Fibroblast of lung (primary cell): ENCODE measurements at places on chromosomes 12 and 14. TPM values are rescaled to one million over a fixed set of nuclear protein-coding genes. Genes with fewer than 3 reads are reported as not detected.
A peak's percentile ranks its signal among the peaks of the same experiment; 100 is the strongest.

DNA sequence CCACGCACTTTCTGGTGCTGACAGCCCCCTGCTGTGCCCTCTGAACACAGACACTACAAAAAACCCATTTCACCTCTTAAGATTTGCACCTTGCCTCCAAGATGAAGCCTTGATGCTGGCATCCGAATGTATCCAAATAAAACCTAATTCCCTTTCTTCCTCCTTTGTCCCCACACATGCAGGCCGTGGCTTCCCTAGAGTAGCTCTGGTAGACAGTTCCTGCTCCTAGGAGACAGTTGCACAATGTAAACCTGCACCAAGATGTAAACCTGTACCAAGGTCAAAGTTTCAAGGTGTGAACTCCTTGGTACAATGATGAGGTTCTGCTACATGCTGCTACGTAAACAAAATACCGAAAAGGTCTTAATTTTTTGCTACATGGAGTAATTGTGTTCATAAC is 625 bp upstream of the ABHD12B start:
- no peak for DNase-seq

DNA sequence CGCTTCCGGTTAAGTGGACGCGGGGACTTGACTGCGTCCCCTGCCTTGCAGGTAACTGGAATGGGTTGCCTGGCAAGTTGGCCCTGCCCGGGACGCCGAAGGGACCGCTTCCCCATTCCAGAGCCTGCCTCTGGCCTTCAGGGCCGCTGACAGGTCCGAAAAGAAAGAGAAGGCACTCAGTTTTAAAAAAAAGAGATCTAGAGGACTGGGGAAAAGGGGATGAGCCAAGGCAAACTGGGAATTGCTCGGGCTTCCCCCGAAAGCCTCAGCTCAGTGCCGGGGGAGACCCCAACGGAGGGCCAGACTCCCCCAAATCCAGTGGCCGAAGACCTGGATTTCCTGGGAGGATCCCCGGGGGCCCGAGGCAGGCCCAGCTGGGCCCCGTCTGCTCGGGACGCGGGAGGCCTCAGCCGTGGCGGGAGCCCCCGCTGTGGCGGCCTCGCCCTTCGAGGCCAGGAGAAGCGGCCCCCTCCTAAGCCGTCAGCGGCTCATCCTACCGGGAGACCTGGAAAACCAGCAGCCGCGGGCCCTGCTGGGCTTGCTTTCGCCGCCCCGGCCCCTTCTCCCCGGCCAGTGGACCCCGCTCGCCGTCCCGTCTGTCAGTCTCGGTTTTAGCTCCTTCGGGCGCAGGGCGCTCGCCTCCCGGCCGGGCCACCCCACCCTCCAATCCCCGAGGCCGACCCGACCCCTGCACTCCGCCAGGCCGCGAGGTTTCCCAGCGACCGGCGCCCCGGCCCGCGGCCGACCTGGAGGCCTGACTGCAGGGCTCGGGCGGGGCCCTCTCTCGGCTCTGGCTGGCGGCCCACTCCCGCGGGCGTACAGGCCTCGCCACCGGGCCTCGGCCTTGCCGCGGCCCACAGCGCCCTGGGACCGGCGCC is 12.5 kb downstream of the OTX2 start:
- DNase-seq, result no peak

- DNase-seq, result no peak
Measured at GRCh38 chr14:22297376-22297775, 291.6 kb downstream of the DAD1 start.

The COX8C gene
- total RNA-seq, result 0.33 TPM in 1 of 2 replicates, not detected in the other

The CLECL1 gene
- not detected in 2 replicates for total RNA-seq

DNA sequence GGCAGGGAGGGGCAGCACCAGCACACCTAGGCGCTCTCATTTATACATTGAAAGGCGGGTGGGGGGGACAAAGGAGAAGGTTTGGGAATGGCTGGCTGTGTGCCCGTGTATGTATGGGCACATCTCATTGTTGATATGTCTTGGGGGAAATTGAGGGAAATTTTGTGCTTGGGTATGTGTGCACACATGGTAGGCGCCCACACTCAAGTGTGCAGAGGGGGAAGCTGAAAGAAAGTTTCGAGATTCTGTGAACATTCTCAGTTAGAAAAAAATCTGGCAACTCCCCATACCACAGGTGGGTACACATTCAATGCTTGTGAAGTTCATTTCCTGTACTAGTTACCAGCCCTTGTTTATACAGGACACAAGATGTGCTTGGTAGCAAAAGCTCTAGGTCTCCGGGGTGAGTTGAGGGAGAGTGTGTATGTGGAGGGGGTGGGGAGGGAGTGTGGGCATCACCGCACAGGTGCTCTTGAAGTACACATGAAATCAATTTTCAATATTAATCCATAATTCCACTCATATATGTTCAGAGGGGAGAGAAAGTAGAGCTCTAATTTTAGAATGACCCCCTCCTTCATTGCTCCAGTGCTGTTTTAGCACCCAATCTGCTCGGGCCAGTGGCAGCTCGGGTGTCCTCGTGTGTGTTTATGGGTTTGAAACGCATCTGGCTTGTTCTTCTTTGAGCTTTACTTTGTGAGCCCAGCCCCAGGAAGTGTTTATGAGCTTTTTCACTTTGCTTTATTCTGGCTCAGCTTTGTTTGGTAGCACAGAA is 286.0 kb downstream of the ZFP36L1 start:
- no peak for DNase-seq

- no peak for DNase-seq
Measured at GRCh38 chr12:39138268-39138667, 232.9 kb upstream of the CPNE8 start.

DNA sequence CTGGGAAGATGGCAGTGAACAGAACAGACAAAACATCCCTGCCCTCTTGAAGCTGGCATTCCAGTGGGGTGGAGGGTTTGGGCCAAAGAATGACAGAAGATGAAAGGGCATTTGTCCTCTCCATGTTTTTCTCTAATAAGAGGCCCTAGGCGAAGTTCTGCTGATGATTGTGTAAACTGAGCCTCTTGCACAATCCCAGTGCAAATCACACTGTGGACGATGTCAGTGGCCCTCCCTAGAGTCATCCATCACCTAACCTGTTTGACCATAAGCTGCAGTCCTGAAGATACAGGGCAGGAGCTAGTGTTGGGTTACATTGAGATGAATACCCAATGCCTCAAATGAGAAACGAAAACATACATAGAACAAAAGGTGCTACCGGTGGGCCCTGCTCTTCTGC is 622.4 kb upstream of the TBX3 start:
- DNase-seq, result peak; percentile 28

DNA sequence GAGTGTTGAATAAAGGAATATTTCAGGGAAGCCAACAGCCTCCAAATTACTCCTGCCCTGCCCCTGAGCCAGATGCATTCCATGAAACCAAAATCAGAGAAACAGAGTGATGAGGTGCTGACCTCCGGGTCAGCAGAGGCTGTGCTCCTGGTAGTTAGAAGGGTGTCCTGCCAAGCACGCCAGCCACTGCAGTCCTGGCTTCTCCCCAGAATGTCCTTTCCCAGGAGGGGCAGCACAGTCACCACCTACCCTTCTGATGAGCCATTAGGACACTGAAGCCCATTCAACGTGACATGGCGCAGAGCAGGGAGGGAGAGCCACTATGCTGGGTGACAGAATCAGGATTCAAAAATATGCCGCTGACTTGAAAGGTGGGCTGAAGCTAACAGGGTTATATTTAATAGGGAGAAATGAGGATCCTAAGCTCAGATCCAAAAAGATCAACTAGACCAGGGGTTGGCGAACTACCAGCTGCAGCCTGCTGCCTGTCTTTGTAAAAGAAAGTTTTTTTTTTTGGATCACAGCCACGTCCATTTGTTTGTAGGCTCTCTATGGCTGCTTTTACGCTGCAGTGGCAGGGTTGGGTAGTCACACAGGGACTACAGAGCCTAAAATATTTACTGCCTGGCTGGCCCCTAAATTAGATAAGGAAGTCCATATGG is 34.5 kb upstream of the PLEK2 start:
- DNase-seq, result no peak
